Right ventricle myocardium inferior (tissue), 1 donor: ENCODE measurements at places on chromosomes 7 and 10. TPM values are rescaled to one million over a fixed set of nuclear protein-coding genes. Genes with fewer than 3 reads are reported as not detected.

GRCh38 chr10:103872137-103872931, 17.0 kb upstream of the SH3PXD2A start:
- no peak for DNase-seq

GRCh38 chr10:132982301-132982989, 40.1 kb upstream of the CFAP46 start:
- peak; percentile 77 for DNase-seq

- DNase-seq = no peak
These were observed 399 bp upstream of the OGDHL start for GRCh38 chr10:49762566-49762877.

- no peak for DNase-seq
These were observed 67.3 kb upstream of the KLF6 start for GRCh38 chr10:3852147-3852904.

GRCh38 chr7:11077816-11078215, 104.1 kb downstream of the PHF14 start:
- no peak for DNase-seq

DNA sequence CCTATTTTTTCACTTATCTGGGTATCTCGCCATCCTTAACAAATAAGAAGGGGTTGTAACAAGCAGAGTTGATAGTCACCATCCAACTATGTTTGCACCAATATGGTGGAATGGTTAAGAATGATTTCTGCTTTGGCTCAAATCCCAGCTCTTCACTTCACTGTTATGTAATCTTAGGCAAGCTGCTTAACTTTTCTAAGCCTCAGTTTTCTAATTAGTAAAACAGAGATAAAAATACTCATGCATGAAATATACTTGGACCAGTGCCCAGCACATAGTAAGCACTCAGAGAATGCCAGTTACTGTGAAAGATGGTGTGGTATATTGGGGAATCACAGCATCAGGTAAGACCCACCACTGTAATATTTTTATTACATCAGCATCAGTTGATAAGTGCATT, 33.6 kb downstream of the ABCB1 start:
- DNase-seq = no peak

GRCh38 chr10:91298224-91298871, 77.9 kb downstream of the PCGF5 start:
- DNase-seq = peak; percentile 80

GRCh38 chr10:70652761-70653657, 19.3 kb upstream of the ADAMTS14 start:
- DNase-seq = peak; percentile 84

DNA sequence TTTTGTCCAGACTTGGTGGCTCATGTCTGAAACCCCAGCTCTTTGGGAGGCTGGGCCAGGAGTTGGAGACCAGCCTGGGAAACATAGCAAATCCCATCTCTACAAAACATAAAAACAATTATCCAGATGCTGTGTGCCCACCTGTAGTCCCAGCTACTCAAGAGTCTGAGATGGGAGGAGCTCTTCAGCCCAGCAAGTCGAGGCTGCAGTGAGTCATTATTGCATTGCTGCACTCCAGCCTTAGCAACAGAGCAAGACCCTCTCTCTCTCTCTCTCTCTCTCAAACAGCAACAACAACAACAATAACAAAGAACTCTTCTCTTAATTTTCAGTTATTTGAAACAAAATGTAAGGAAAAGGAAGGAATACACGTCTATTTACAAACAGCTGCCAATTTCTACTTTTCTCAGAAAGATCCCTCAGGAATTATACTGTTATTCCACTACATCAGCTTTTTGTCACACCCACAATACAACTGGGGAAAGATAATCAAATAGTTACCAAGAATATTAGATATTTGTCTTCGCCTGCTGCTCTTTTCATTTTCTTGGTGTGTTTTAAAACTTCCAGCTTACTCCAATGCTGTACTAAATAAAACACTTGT, 5.1 kb upstream of the TSPAN12 start:
- DNase-seq = no peak

GRCh38 chr10:110504111-110504735, 6.5 kb downstream of the DUSP5 start:
- no peak for DNase-seq

- DNase-seq = no peak
These were observed 38.9 kb upstream of the RSU1 start for GRCh38 chr10:16856092-16856491.

- no peak for DNase-seq
These were observed 220.3 kb downstream of the EBF3 start for GRCh38 chr10:129743738-129744133.

- DNase-seq = no peak
These were observed 234.0 kb downstream of the SNX10 start for GRCh38 chr7:26525398-26526264.

DNA sequence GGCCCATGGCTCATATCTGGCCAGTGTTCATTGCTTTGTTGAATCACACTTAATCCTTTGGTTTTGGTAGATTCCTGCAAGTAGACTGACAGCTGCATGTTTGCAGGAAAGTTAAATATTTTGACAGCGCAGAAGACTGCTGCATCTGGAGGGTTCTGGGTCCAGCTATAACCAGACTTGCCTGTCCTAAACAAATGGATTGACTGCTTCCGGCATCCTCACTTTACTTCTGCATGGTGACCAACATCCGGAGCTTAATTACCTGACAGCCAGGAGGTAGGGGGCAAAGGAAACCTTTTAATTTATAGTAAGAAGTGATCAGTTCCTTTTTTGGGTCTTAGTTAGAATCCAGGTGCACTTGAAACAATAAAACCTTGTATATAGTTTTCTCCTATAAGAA, 263.3 kb downstream of the SNX10 start:
- DNase-seq = no peak

- DNase-seq = no peak
These were observed 49.6 kb downstream of the CPED1 start for GRCh38 chr7:121037957-121038716.

GRCh38 chr7:77727527-77727926, 31.3 kb downstream of the RSBN1L start:
- no peak for DNase-seq

GRCh38 chr10:122957474-122957873, 3.4 kb upstream of the C10orf88 start:
- DNase-seq = no peak

DNA sequence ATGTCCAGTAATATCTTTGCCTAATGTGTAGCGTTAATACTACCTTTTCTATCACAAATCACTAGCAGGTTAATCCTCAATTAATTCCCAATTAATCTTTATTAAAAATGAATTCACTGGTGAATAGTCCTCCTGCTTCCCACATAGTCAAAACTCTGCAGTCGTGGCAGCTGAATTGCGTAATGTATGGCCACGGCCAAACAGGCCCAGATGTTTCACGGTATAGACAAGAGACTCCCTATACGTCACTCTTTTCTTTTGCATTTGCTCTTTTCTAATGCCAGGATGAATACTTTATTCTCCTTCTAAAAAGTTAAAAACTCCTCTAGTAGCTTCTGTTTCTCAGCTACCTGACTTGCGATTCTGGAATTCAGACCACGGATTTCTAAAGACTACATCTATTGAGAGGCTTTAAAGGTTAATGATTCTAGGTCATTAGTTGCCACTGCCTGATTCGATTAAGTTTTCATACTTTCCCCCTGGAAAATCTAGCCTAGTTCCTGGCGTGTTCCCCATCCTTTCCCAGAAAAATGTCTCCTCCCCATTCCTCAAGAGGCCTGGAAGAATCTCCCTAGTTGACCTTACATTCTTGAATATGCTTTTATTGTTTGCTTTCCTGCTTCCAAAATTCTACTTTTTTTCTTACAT, 16.9 kb downstream of the MEOX2 start:
- no peak for DNase-seq

- DNase-seq = no peak
These were observed 1.2 kb upstream of the SLC18A3 start for GRCh38 chr10:49609006-49609282.

GRCh38 chr7:67732898-67733297, 736.3 kb downstream of the TYW1 start:
- no peak for DNase-seq

DNA sequence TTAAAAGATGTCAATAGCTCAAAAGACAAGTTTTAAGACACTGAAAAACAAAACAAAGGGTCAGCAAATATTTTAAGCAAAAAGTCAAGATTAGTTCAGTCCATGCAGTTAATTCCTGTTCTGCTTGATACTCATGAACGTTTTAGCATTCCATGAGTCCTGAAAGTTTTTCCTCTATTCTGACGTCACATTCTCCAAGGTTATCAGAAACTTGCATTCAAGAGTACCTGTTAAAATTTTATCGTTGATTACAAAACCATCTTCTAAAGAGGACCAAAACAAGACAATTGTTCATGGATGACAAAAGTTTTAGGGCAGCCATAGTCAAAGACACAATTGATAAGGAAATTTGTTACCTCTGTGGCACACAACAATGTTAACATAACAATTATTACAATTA, 52.5 kb upstream of the VOPP1 start:
- no peak for DNase-seq

DNA sequence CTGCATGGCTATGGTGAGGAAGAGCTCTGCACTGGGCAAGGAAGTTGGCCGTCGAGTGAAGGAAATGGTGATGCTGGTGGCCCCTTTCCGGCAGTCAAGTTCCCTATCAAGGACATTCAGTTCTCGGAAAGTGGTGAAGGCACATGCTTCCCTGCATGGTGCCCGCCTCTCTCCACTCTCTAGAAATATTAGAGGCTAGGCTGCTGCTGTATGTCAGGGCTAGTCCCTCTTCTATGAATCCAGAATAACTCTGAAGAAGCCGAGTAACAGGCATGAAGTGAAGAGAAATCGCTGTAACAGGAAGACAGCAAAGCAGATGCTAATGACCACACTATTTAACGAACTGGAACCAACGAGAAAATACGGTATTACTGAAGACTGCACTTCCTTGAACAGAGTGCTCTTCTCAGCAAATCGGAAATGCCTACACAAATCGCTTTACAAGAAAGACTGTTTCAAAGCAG, 5.4 kb downstream of the IDI1 start:
- DNase-seq = peak; percentile 80

DNA sequence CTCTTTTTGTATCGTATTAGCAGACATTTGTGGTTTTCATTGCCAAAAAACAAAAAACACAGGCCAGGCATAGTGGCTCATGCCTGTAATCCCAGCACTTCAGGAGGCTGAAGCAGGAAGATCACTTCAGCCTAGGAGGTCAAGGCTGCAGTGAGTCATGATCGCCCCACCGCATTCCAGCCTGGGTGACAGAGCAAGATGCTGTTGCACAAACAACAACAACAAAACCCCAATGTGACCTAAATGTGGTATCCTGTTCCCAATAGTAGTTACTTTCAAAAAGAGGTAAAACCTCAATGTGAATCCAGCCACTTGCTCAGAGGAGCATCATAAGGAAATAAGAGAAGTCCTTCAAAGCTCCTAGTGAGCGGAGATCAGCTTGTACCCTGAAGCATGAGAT, 45.8 kb upstream of the SKAP2 start:
- DNase-seq = peak; percentile 70

- no peak for DNase-seq
These were observed 13.2 kb upstream of the ESYT2 start for GRCh38 chr7:158842486-158842885.

The PDE6C gene
- total RNA-seq = not detected

The EMX2 gene
- total RNA-seq = not detected

The EFCAB10 gene
- not detected for total RNA-seq

The GPR15LG gene
- total RNA-seq = not detected

The MRLN gene
- not detected for total RNA-seq

The PGAM1 gene
- 220 TPM for total RNA-seq

The PGAM2 gene
- total RNA-seq = 1,123 TPM

The ACSL5 gene
- 6.4 TPM for total RNA-seq
